Activated CD4-positive, alpha-beta T cell treated with anti-CD3 and anti-CD28 coated beads, Interleukin-2, Interleukin-4, amounts not matched to agents 100 ng/mL and 50 ng/mL, durations not matched to agents 16 hours and 8 hours (primary cell): ENCODE measurements at places on chromosomes 1 and 21.

GRCh38 chr1:221663321-221663720 is 78.6 kb downstream of the DUSP10 start:
- DNase-seq, result no peak

GRCh38 chr21:42257091-42257765 is 38.3 kb downstream of the ABCG1 start:
- no peak for DNase-seq

DNA sequence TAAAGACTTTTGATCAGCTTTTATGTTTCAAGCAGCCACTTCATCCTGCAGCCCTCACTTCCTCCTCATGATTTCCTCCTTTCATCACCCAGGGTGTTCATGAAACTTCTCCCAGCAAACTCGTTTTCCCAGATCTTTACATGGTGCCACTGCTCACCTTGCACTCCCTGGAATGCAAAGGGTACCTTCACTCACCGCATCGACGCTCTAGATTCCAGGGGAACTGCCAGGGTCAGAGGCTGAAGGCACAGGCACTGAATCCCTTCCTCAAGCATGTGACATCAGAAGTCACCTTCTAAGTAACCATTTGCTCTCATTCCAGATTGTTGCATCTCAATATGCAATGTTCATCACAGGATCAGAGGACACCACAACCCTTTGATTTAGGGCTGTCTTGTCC is 82.8 kb downstream of the PRKAB2 start:
- no peak for DNase-seq

GRCh38 chr21:16437586-16437985 is 707.8 kb downstream of the USP25 start:
- DNase-seq, result no peak

DNA sequence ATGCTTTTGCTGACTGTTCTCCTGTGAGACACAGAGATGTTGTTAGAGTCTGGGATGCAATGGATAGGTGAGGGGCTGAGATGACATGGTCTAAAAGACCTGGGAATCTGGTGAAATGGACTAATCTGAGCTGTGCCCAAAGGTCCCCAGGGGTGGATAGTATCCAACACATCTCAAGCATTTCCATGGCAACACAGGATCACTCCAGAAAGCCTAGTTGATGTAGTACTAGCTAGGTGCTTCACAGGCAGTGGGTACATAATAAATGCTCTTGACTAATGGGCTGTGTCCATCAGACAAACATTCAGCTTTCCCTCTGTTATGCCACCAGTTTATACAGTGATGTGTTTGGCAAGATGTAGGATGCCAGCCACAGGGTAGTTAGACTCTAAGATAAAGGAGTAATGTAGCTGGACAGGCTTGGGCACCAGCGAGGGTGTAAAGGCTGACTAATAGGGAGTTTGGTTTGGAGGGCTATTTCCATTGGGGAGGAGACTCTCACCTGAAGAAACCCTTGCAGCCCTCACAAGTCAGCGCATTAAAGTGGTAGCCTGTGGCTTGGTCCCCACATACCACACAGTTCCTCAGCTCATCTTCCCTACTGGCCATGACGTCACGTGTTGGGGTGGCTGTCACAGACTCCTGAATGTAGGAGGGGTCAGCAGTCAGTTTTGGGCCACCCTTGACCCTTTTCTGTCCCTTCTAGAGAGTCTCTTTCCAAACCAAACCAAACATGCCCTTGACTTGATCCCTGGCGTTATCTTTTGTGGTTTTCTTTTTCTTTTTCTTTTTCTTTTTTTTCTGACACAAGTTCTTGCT is 1.8 kb downstream of the NR1I3 start:
- no peak for DNase-seq

GRCh38 chr1:62336638-62336994 is 17.4 kb upstream of the KANK4 start:
- DNase-seq, result no peak

- no peak for DNase-seq
Observed at GRCh38 chr1:66334318-66334717, 199.6 kb upstream of the SGIP1 start.
